ENCODE measurements at places on chromosomes 1 and 21.

- no peak for DNase-seq
Measured at GRCh38 chr1:234666761-234667160, 56.8 kb upstream of the IRF2BP2 start.

- no peak for DNase-seq
Measured at GRCh38 chr1:179448437-179449149, 82.8 kb downstream of the AXDND1 start.

GRCh38 chr1:21857142-21857839 is 45.2 kb downstream of the LDLRAD2 start:
- no peak for DNase-seq

DNA sequence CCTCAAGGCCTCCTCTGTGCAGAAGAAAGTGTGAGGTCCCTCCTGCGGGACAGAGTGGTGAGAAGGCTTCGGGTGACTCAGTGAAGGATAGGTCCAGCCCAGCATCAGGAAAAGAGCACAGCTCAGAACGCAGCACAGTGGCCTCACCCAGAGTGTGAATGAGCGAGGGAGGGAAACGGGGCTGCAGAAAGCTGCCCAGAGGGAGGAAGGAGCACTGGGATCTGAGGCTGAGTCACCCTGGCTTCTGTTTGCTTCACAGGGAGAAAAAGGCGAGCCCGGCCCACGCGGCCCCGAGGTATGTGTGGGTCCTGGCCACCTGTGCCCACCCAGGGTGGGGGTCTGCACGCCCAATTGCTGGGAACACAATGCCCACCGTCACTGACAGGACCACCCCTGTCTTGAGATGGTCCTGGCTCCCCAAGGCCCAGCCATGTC is 24.3 kb downstream of the COL6A2 start:
- no peak for DNase-seq

GRCh38 chr21:38848187-38848609 is 42.5 kb downstream of the ETS2 start:
- DNase-seq, result no peak

DNA sequence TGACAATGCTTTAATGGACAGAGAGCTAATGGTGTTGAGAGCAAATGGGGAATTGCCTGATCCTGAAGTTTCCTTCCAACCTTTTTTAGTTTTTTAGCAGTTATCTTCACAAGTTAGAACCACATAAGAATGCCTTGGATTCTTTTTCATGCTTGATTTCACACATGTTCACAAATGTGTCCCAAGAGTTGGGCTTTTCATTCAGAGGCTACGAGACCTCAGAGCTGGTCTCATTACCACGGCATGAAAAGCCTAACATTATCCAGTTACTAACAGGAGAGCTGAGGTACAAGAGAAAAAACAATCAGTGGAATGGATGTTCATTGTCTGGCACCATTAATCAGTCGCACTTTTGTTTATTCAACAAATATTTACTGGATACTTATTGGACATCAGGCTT is 340.6 kb downstream of the ZNF326 start:
- DNase-seq, result no peak

DNA sequence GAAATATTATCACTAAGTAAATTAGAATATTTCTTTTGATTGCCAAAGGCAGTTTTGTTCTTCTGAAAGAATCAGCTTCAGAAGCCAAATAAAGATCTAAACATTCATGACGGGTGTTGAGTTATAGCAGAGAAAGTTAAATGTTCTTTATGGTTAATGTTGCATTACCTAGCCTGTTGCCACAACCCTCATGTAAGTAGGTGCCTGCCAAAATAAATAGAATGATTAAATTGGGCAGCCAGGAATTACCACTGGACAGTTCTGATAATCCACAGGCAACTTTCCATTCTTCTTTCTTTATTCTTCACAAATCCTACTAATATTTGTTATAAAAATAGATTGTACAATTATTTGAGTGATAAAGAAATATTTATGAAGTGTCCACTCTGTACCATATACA is 217.9 kb upstream of the NRIP1 start:
- DNase-seq, result no peak

- no peak for DNase-seq
Measured at GRCh38 chr1:243483071-243483771, 227.4 kb downstream of the SDCCAG8 start.

- no peak for DNase-seq
Measured at GRCh38 chr21:22191581-22191980, 1193.4 kb downstream of the NCAM2 start.

Data from HS-27A (cell line).